GF-D8 (cell line): ENCODE measurements at places on chromosomes 13 and 19.

GRCh38 chr13:26051657-26052311 lies at the start of gene SHISA2:
TSS of gene SHISA2 (minus strand) at chr13:26052016. CDS start at chr13:26050975, 1,041 bp downstream.
- no peak for DNase-seq

DNA sequence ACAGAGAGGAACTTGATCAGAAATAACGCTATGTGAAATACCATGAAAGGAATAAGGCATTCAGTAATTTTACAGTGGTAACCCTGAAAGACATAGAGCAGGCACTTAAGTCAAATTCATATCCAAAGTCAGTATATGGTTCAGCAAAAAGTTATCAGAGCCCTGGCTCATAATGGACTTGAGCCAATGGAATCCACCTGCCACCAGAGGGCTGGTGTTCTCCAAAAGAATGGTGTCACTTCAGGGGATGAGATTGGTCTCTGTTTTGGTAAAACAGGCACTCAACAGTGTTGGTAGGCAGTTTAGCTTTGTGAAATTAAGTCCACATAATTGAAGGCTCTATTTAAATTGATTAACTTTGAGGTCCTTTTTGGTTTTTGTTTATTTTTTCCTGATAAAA lies 93.9 kb downstream of the LIG4 start:
- DNase-seq, result no peak

GRCh38 chr13:99190147-99190985 lies 10.3 kb upstream of the UBAC2 start:
- DNase-seq, result no peak

- DNase-seq, result no peak
These were observed 335.2 kb downstream of the SLITRK1 start for GRCh38 chr13:83547043-83547442.

DNA sequence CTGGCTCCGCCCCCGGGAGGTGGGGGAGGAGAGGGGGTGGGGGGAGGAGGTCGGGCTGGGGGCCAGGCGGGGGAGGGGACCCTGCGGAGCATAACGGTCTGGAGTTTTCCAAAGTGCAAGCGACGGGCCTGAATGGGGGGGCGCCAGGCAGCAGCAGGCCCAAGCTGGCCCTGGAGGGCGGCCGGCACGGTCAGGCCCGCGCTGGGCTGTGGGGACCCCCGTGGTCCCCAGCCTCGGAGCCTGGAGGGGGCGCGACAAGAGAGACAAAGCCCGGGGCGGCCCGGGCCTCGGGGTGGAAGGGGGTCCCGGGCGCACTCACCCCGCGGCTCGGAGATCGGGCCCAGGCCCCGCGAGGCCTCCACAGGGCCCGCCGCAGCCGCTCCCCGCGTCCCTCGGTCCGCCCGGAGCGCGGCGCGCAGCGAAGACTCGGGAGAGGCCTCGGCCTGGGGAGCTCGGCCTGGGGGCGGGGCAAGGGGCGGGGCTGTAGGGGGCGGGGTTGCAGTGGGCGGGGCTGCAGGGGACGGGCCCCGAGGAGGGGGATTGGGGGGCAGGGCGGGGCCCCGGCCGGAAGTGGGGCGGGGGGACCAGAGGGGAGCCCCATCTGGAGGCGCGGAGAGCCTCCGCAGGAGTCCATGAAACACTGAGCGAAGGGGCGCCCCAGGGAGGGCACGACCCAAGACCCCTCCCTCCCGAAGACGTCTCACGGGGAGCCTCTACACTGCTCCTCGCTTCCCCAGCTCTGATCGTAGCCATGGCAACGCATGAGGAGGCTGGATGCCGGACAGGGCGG lies 47.6 kb downstream of the PTPRS start:
- DNase-seq, result no peak

GRCh38 chr19:12834976-12835757 lies 788 bp upstream of the RTBDN start:
- no peak for DNase-seq

DNA sequence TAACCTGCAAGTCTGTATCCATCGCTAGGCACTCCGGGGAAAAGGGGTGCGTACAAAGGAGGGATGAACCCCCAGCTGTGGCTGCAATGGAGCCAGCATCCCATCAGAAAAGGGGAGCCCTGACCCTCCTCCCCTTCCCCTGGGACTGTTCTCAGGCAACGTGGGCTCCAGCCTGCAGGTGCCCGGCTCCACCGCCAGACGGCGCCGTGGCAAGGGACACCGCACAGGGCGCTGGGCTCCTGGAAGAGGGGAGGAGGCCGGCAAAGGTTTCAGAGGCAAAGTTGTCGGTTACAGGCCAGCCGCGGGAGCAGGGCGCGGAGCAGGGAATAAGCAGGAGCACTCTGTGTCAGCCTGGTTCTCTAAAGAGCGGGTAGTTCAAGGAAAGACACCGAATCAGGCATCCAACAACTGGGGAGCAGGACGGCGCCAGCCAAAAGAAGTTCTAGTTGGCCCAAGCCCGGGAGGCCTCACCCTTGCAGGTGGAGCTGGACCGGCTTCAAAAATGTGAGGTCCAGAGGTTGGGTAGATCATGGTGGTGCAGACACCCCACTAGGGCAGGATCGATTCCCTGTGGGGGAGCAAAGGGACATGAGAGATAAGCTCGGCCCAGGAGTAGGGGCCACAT lies 53.0 kb upstream of the ATP12A start:
- no peak for DNase-seq

GRCh38 chr13:93726173-93726957 lies 499.8 kb downstream of the GPC6 start:
- no peak for DNase-seq
